ENCODE measurements at places on chromosomes 1 and 21.

DNA sequence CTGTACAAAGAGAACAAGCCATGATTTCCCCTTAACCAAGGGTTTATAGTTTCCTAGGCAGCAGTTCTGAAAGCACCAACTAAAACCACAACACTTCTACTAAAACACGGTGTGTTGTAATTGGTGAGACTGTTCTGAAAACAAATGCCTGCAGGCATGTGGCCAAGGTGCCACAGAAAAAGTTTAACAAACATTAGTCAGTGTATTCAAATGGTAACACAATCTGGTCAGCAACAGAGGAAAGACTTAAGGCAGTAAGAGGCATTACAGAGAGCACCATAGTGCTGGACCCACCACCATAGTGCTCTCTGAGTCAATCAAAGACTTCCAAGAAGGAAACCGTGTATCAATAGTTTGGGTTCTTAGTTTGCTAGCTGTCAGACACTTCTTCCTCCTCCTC lies 16.7 kb downstream of the SNIP1 start:
- DNase-seq, result no peak

DNA sequence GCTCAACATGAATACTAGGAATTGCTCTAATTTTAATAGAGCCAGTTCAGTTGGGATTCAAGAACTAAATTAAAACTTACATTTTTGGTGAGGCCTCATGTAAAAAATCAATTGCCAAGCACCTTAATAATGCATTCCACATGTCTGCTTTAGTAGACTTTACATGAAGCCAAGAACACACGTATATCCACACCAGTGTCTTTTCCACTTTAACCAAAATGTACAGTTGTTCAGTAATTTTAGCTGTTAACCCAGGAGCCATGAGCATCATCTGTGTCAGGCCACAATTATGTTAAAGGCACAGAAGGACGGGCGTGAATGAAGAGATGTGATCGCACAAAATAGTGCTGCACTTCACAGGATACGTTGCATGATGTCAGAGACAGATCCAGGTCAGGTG lies 136.7 kb downstream of the TLR5 start:
- no peak for DNase-seq

DNA sequence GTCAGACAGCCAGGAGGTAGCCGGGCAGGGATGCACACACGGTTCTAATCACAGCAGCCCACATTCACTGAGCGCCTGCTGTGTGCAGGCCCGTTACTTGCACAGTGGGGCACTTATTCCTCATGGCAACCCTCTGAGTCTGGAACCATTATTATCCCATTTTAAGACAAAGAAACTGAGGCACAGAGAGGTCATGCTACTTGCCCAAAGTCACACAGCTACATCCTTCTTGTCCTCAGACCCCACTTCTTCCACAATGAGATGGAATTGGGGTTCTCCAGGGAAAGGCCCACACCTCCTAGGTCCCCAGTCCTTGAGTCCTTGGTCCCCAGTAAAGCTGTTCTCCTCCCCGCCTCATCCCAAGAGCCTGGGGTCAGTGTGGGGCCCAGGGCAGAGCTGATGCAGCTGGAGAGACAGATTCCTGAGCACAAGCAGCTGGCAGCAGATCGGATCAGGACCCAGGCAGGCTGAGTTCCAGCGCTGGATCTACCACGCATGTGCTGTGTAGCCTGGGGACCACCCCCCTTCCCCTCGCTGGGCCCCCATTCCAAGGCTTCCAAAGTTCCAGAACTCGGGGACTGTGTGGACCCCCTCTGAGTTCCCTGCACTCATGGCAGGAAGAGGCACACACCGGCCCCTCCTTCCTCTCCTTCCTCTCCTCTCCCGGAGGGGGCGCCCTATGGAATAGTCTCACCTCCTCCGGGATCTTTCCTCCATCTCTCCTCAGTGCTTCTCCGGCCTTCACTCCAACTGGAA lies 393.4 kb downstream of the MATN1 start:
- DNase-seq, result no peak

DNA sequence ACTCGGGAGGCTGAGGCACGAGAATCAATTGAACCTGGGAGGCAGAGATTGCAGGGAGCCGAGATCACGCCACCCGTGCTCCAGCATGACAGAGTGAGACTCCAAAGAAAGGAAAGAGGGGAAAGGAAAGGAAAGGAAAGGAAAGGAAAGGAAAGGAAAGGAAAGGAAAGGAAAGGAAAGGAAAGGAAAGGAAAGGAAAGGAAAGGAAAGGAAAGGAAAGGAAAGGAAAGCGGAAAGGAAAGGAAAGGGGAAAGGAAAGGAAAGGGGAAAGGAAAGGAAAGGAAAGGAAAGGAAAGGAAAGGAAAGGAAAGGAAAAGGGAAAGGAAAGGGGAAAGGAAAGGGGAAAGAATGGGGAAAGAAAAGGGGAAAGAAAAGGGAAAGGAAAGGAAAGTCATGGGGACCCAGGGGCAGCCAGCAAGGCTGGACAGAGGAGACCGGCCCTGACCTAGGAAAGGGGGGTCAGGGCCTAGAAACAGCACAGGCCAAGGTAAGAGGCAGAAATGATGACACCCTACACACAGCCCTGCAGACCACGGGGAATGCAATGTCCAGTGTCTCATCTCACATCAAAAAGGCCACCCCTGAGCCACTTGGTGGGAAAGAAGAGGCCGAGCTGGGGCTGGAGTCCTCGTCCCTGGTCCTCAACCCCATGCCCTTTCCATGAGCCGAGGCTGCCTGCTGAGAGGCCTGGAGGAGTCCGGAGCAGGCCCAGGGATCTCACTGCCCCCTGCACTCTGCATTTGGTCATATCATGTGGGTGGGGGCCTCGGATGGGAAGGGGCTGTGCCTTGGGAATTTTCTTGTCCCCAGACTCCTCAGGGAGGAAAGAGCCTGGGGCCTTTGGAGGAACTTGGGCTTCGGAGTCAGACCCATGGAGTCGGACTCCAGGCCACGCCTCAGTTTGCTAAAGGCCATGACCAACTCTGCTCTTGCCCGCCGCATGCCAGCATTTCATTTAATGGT lies 18.8 kb upstream of the LAPTM5 start:
- DNase-seq, result no peak

DNA sequence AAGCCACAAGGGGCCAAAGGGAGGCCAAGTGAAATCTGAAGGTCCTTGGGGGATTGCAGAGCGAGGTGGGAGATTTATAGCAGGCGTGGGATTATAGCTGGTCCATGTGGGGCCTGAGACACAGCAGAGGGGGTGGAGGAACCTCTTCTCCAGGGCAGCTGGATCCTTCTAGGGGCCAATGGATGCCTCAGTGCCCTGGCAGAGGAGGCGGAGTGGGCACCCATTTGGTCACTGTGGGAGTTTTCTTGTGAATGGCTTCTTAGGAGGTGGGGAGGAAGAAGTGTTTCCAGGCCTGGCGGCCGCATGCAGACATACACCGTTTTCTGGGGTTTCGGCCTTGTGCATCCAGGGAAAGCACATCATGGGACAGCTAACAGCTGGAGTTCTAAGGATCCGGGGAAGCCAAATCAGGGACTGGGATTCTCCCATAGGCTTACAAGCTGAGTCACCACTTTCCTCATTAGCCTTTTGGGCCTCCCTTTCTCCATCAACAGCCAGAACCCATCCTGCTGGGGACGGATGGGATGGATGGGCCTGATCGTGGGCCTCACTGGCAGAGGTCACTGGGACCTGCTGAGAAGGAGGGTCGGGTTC lies 76.5 kb downstream of the RHOU start:
- no peak for DNase-seq

GRCh38 chr21:45488931-45489721 lies 53.1 kb downstream of the SLC19A1 start:
- no peak for DNase-seq

- no peak for DNase-seq
These were observed 61.3 kb upstream of the DIP2A start for GRCh38 chr21:46397211-46397905.

DNA sequence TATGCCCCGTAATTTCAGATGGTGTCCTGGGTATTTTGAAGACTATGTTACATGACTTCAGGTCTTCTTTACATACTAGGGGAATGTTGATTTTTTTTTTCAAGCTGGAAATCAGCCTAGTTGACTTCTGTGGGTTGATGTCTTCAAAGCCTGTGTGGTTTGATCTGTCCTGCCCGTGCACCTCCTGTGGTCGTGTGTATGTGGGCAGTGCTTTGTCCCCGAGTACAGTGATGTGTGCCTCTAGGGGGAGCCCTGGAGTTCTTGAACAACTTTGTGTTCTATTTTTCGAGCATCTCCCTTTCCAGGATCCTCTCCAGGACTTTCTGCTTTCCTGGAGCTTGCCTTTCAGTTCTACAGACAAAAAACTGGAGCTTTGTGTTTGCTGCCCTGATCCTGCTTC lies 28.9 kb downstream of the OBSCN start:
- no peak for DNase-seq

GRCh38 chr1:67843331-67843730 lies 10.1 kb upstream of the GNG12 start:
- DNase-seq, result no peak

DNA sequence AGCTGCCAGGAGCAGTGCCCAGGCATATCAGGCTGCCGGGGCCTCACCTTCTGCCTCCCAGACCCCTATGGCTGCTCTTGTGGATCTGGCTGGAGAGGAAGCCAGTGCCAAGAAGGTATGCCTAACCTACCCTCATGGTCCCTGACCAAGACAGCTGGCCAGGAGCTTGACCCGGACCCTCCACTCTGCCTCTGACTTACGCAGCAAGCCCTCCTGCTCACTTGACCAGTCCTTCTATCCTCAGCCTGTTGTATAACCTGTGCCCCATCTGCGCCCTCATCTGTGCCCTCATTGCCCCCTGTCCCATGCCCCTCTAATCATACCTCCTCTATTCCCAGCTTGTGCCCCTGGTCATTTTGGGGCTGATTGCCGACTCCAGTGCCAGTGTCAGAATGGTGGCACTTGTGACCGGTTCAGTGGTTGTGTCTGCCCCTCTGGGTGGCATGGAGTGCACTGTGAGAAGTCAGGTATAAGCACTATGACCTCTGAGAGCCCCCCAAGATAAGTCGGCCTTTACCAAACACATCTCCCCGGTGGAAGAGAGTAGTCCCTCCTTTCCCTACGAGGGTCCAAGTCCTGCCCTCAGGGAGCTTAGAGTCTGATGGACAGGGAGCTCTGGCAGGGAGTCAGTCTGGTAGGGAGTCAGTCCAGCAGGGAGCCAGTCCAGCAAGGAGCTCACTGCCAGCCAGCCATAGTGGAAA lies 6.8 kb downstream of the TIE1 start:
- DNase-seq, result no peak

GRCh38 chr1:240030236-240030635 lies 61.4 kb upstream of the FMN2 start:
- no peak for DNase-seq

- no peak for DNase-seq
These were observed 61.0 kb upstream of the NEK2 start for GRCh38 chr1:211736351-211736915.

DNA sequence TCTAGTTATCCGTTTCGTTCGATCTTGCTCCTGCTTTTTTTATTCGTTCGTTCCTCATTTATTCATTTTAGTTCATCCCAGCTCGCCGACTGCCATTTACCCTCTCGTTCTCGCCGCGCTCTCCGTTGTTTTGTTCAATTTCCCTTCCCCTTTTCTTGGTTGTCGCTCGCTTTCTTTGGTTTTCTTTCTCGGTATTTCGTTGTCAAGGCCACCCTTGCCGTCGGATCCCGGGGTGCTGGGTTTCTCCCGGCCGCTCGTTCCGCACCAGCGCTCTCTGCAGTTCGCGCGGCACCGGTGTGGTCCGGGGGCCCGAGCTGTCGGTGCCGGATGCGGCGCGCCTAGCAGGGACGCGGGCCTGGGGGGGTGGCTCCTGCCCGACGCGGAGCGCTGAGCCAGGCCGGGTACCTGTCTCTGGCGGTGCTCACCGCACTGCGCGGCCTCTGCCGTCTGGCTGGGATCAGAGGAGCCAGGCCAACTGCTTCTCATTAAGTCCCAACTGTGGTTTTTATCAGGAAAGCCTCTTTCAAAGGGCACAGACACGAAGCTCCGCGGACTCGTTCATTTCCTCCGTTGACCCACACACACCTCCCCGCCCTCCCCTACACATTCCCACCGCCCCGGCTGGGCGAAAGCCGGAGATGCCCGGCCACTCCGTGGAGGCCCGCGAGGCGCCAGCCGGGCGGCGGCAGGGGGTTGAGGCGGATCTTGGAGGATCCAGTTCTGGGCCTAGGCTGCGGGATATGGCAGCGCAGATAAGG lies 1.6 kb downstream of the ALX3 start:
- no peak for DNase-seq

GRCh38 chr1:243563732-243564131 lies 286.3 kb downstream of the AKT3 start:
- no peak for DNase-seq

DNA sequence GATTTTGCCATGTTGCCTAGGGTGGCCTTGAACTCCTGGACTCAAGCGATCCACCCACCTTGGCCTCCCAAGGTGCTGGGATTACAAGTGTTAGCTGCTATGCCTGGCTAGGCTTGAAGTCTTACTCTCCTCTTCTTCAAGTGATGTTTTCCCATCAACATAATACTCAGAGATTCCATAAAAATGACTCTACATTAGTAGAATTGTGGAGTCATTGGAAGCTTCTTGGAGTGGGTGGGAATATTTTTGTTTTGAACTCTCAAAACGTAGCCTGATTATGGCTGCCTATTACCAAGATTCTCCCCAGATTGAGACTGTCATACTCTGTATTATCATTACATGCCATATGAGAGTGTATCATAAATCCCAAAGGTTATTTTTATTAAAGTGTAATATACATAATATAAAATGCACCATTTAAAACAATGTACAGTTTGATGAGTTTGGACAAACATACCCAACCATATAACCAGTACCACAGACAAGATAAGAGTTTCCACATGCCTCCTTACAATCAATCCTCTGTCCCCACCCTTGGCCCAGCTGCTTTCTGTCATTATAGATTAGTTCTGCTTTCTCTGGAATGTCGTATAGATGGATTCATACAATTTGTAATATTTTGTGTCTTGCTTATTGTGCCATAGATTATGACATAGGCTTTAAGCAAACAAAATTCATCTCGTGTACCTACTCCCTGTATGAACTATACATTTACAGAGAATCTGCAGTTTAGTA lies 8.0 kb upstream of the DNM3 start:
- no peak for DNase-seq

DNA sequence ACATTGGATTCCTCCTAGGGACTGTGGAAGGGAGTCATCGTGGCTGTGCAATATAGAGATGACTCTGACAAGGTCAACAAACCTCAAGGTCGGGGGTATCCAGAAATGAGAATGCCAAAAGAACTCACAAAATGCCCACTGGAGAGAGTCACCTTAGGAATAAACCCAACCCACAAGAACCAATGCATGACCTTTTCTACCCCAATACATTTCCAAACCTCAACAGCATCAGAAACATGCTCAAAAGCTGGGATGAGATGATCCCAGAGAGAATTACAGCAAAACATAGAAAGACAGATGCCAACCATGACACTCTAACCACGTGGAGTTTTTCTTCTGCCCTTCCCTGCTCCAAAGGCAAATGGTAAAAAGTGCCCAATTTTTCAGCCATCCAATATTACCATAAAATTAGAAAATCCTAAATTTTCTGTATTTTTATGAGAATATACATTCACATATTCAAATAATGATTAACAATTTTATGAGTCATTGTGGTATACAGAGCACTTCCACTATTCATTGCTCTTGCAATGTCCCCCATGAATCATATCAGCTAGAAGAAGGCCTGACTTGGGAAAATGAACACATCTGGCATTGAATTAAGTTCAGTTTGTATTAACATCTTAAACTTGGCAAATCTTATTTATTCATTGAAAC lies 88.2 kb upstream of the PALMD start:
- DNase-seq, result no peak

GRCh38 chr1:156004843-156005584 lies 15.7 kb downstream of the SSR2 start:
- DNase-seq, result no peak

Data from stimulated activated CD4-positive, alpha-beta T cell treated with anti-CD3 and anti-CD28 coated beads, TNF-alpha, amount 100 ng/mL, for 4 hours (primary cell).